ENCODE measurements at places on chromosomes 11 and 22. TPM values are rescaled to one million over a fixed set of nuclear protein-coding genes. Genes with fewer than 3 reads are reported as not detected.

GRCh38 chr11:68261749-68262543 is 9.8 kb downstream of the C11orf24 start:
- no peak for DNase-seq

GRCh38 chr22:36997746-36998145 is 21.5 kb downstream of the TST start:
- no peak for DNase-seq

DNA sequence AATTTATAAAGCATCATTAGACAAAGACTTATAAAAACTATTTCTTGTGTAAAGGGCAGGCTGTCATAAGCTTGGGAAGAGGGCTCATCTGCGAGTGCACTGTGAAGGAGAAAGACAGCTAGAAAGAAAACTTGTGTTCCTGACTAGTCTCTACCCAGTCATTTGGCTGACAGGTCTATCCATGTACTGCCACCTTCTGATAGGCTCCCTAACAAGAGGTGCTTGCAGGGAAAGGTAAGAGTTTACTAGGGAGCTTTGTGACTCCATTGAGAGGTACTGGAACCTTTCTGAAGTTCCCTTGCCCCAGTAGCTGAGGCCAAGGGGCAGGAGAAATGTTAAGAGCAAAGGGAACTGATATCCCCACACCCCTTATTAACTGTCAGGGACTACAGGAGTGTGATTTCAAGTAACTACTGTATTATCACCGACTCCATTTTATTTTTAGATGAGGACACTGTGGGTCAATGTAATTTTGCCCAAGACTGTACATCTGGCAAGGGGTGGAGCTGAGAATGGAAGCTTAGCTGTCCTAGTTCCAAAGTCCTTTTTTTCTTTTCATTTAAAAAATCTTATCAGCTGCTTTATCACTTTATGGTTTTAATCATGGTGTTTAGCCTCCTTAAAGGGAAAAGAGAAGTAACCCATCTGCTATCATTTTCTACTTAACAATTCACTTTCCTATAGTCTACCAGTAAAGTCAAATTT is 129.4 kb downstream of the ARHGAP20 start:
- no peak for DNase-seq

DNA sequence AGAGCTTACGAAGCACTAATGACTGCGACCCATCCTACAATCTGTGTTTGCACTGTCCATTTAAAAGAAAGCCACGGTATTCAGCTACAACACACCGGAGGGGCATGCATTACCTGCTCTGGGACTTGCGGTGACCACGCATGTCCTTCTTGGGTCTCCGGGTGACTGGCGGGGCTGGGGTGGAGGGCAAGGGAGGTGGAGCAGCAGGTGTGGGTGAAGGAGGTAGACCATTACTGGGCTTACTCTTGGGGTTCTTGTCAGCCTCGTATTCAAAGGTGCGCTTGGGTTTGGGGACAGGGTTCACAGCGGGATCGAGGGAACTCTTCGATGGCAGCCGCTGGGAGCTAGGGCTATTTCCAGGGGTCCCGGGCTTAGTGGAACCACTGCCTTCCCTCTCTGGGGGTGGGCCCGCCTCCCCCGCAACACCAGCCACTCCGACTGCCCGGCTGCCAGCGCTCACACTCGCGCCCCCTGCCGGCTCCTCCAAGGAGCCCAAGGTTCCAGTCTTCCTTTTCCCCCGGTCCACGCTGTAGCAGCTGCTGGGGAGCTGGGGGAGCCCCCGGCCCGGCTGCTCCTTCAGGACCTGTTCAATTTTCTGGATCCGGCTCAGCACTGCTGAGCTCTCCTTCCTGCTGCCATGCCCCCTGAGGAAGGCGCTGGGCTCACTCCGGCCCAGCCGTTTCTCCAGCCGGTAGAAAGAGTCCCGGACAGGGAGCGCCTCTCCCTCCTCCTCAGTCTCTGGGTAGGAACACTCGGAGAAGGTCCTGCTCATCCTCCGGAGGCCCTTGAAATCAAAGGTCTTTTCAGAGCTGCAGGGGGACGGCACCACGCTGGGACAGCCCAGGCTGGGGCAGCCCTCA is 47.5 kb downstream of the RPL27A start:
- no peak for DNase-seq

- DNase-seq: no peak
Observed at GRCh38 chr22:24325105-24325757, 54.6 kb downstream of the SPECC1L start.

DNA sequence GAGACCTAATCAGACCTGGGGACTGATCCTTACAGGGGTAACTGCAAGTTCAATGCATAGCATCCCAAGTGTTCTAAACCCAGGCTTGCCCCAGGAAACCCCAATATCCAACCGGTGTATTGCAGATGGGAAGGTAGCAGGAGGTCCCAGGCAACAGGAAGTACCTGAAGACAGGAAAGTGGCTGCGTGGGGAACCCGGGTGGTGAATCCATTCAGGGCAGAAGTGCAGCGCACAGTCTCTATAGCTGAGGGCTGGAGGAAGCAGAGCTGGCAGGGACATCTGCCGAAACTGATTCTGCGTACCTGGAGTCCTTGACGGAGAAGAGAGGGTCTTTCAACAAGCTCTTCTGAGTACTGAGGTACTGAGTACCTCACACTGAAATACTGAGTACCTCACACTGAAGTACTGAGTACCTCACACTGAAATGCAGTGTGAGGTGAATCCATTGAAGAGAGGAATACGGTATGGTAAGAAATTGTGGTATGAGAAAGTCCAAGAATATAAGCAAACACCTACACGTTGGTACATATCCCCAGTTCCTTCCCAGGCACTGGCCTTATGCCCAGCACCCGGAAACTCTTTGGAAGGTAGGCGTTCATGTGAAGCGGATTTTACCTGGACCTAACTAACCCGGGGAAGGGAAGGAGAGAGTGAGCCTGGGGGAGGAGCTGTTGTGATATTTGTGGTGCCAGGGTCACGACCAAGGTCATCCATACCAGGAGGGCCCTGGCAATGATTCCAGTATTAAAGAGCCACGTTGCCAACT is 20.1 kb downstream of the SCN4B start:
- no peak for DNase-seq

GRCh38 chr22:48939441-48940265 is 888.0 kb downstream of the BRD1 start:
- no peak for DNase-seq

- DNase-seq: no peak
Observed at GRCh38 chr11:116388146-116388545, 384.6 kb downstream of the BUD13 start.

DNA sequence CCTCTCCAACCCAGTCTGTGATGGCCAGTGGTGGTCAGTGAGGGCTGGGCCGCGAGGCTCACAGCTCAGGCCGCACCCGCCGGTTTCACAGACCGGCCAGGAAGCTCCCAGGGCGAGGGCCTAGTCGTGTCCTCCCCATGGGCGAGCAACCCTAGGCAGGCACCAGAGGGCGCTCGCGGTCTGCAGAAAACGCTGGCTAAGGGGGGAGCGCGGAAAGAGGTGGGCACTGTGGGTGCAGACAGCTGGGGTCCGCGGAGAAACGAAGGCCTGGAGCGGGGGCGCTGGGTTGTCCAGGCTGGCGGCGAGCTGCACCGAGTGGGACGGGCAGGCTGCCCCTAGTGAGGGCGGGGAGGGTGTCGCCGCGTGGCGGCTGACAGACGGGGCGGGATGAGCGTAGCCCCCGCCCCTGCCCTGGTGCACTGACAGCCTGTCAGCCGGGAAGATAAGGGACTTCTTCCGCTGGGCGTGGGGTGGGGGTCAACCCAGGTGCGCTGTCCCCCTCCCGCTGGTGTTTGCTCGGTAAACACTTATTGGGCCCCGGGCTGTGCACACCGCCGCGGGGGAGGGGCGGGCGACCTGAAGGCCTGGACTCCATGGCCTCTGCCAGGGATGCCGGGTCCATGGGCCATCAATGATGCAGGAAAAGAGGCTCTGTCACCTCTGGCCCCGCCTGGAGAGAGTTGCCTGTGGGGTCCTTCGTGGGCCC is 7.5 kb downstream of the GP1BB start:
- DNase-seq: peak; percentile 88

GRCh38 chr11:118610773-118611432 is 3.5 kb downstream of the PHLDB1 start:
- DNase-seq: peak; percentile 88

DNA sequence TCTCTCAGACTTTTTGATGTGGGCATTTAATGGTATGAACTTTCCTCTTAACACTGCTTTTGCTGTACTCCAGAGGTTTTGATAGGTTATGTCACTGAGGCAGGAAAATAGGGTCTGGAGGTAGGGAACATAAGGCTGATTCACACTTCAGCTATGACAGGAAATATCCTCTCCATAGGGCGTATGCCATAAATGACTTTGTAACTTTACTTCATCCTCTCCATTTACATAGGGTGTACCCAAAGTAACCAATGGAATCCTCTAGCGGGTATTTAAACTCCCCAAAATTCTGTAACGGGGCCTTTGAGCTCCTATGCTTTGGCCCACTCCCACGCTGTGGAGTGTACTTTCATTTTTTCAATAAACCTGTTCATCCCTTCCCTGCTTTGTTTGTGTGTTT is 49.5 kb downstream of the OR2AT4 start:
- DNase-seq: no peak

- DNase-seq: no peak
Observed at GRCh38 chr11:109747839-109748238, 325.8 kb downstream of the C11orf87 start.

- DNase-seq: no peak
Observed at GRCh38 chr11:10348650-10349280, 43.9 kb downstream of the ADM start.

Gene CD6
- total RNA-seq: 638 TPM

Gene APOL5
- not detected for total RNA-seq

Gene OR52E8
- not detected for total RNA-seq

Gene SLC22A25
- total RNA-seq: not detected

Gene C11orf65
- total RNA-seq: 0.91 TPM

Gene TMEM191C
- 0.53 TPM for total RNA-seq

Gene PGA5
- total RNA-seq: not detected

Gene VPREB1
- total RNA-seq: not detected

Gene OR10A2
- total RNA-seq: not detected
